ENCODE measurements at places on chromosomes 6 and 20.

GRCh38 chr6:159180001-159180400 is 10.8 kb downstream of the FNDC1 start:
- no peak for DNase-seq

GRCh38 chr6:39208223-39208739 is 21.0 kb downstream of the KCNK5 start:
- no peak for DNase-seq

DNA sequence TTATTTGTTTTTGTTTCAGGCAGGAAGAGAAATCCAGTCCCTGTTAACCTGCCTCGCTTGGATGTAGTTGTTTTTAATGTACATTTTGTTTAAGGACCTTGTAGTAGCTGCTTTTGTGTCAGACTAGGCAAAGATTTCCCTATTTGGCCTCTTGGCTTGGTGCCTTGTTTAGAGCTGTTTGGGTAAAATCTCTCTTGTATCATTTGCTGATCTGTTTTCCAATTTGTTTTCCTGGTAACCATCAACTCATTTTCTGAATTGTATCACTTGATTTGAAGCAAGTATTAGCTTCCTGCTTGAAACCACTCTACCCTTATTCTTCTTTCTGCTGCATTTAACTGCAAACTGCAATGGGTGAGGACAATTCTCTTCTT is 160.7 kb downstream of the ZFAND3 start:
- no peak for DNase-seq

GRCh38 chr6:160972111-160972510 is 19.5 kb upstream of the MAP3K4 start:
- DNase-seq: no peak

GRCh38 chr20:46275091-46275490 is 33.2 kb downstream of the CDH22 start:
- DNase-seq: no peak

DNA sequence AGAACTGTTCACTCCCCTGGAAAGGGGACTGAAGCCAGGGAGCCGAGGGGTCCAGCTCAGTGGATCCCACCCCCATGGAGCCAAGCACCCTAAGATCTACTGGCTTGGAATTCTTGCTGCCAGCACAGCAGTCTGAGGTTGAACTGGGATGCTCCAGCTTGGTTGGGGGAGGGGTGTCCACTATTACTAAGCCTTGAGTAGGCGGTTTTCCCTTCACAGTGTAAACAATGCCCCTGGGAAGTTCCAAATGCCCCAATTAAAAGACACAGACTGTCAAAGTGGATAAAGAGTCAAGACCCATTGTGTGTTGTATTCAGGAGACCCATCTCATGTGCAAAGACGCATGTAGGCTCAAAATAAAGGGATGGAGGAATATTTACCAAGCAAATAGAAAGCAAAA is 150.2 kb downstream of the LPA start:
- DNase-seq: no peak

GRCh38 chr20:20736303-20736702 is 23.9 kb upstream of the RALGAPA2 start:
- DNase-seq: no peak

GRCh38 chr6:53344969-53345368 is 3.8 kb downstream of the ELOVL5 start:
- DNase-seq: no peak

DNA sequence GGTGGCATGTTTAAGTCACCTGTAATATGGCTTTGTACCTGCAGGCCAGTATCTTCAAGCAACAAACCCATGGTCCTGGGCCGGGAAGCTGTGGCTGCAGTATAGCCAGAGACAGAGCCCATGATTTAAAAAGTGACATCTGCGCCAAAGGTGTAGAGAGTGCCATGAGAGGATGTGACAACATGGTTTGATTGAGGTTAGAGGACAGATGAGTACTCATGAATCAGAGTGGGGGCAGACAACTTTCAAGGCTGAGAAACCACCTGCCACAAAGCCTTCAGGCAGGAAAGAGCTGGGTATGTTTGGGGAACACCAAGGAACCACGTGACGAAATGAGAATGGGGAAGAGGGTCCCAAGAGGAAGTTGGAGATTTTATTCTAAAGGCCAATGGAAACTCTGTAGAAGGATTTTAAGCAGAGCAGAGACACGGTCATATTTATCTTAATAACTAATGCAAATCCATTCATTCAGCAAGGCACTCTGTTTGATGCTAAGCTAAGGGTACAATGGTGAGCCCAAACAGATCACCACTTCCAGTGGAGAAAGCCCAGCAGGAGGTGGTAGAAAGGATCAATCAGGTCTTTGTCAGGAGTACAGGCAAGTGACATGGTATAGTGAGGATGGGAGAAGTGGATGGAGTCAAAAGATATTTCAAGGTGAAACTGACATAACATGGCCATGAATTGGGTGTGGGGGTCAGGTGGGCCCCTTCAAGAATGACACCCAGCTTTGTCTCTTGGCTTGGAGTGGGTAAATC is 3.4 kb upstream of the MICAL1 start:
- no peak for DNase-seq

- no peak for DNase-seq
Observed at GRCh38 chr20:49915118-49915379, 280 bp downstream of the SPATA2 start.

GRCh38 chr20:9993137-9993536 is 41.6 kb upstream of the ANKEF1 start:
- no peak for DNase-seq

GRCh38 chr20:46583411-46584214 is 33.2 kb upstream of the OCSTAMP start:
- no peak for DNase-seq

GRCh38 chr6:85405175-85405852 is 44.6 kb upstream of the NT5E start:
- no peak for DNase-seq

DNA sequence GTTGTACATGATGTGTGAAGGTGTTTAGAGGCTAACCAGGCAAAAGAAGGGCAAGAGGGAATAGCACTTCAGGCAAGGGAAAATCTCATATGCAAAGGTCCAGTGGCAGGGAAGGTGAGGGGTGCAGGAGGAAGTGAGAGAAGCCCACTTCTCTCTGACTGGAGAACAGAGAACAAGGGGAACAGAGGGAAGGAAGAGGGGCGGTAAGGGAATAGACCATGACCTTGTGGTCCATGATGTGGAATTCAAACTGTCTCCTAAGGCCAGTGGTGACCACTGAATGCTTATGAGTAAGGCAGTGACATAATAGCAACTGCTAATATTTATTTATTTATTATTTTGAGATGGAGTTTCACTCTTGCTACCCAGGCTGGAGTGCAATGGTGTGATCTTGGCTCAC is 20.6 kb upstream of the SLC9A8 start:
- DNase-seq: no peak

DNA sequence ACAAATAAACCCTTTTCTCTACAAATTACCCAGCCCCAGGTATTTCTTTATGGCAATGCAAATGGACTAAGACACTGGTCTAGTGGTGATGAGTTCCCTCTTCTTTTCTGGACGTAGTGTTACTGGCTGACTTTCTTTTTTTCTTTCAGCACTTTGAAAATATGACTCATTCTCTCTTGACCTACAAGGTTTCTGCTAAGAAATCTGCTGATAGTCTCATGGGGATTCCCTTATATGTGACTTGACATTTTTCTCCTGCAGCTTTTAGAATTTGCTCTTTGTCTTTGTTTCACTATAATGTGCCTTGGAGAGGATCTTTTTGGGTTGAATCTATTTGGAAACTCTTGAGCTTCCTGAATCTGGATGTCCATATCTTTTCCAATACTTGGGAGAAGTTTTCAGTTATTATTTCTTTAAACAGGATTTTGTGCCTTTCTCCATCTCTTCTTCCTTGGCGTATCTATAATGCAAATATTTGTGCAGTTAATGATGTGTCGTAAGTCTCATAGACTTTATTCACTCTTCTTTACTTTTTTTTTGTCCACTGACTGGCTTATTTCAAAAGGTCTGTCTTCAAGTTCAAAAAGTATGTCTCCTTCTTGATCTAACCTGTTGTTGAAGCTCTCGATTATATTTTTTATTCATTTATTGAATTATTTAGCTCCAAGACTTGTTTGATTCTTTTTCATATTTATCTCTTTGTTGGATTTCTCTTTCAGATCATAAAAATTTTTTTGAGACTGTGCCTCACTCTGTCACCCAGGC is 42.2 kb upstream of the TPD52L1 start:
- no peak for DNase-seq

DNA sequence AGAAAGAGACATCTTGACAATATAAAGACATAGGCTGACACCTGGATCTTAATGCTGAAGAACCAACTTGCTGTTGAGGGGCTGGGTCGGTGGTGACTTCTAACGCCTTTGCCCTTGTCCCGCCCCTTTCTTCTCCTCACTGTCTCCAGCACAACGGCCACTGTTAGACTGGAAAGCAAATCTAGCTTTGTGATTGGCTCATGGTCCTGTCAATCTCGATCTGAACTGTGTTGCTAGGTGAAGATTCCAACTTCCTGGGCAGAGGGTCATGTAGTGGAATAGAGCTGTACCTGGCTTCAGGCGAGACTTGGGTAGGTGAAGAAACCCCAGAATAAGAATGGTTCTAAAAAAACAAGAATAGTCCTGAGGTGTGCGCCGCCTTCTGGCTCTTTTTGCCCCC is at the start of gene PGK2:
Gene PGK2 (minus strand): TSS at position 110 of the 400 bp plus-strand sequence. CDS start 98 bp downstream, at position 12.
- no peak for DNase-seq

GRCh38 chr6:43089467-43089866 is 13.4 kb downstream of the PTK7 start:
- no peak for DNase-seq

GRCh38 chr20:2005831-2006426 is 12.1 kb upstream of the PDYN start:
- DNase-seq: peak; percentile 59

- DNase-seq: no peak
Observed at GRCh38 chr6:10307028-10307427, 107.8 kb downstream of the TFAP2A start.

DNA sequence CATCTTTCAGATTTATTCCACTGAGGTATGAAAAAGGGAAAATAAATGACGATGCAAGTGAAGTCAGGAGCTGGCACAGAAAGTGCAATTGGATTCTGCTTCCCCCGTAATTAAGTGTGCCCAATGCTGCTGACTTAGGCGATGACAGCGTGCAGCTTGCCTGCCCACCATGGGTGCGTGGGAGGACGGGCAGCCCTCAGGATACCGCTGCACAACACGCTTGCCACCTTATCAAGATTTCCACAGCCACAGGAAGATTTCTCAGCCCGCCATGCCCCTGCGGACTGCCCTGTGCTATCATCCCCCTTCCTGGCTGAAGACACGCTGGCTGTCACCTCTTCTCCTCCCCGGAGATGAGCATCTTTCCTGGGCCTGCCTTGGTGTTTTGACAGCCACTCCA is 103.3 kb upstream of the BACH2 start:
- DNase-seq: no peak

DNA sequence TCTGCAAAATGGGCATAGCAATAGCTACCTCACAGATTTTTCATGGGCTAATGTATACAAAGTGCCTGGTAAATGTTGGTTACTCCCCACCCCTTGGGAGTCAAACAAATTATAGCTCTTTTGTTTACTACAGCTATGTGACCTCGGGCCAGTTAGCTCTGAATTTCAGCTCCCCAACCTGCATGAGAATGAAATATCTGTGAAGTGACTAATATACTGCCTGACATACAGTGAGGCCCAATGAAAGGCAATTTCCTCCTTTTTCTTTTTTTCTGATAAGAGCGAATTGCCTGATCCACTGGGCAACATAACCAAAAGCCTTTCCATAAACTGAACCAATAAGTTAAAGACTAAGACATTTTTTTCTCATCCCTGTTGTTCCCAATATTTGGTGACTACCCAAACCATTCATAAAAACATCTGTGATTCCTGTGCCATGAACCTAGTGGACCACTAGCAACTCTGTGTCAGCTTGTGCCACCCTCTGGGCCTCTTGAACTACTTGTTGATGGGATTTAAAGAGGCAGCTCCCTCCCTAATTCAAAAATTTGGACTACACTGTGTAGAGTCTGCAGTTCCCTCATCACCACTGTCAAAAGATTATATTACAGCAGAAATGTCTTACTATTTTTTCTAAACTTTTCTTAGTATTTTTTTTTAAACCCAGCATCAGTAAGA is 91.9 kb upstream of the TMEM30A start:
- DNase-seq: no peak

DNA sequence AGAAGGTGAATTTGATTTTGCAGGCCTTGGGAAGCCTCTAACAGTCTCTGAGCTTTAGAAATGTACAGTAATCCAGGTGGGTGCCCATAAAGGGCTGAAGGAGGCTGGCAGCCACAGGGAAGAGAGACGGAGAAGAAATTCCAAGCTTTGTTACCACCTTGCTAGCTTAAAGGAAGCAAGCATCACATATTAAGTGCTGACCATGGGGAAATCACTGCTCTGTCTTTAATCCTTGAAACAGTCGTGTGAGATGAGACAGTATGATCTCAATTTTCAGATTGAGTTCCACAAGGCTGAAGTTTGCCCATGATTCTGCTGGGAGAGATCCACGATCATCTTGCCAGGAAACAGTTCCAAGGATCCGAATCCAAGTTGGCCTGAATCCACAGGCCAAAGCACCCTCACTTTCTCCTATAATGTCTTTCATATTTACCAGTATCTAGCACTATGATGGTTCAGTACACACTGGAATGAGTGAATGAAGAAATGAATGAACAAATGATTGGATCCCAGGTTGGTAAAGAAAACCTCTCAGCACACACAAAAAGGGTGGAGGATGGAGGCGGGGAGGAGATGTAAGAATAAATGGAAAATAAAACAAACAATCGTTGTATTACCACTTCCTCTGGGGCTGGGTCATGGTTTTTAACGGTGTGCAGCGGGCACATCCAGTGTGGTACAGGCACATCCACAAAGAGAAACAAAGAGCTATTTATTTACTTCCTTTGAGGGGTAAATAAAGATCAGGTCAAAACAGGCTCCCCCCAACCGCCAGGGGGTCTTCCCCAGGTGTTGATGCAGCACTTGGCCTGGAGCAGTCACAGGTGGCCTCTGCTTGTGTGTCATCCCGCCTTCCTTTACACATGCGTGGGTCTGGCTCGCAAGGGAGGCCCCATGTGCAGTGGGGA is 28.2 kb upstream of the TAF8 start:
- peak; percentile 64 for DNase-seq

- no peak for DNase-seq
Observed at GRCh38 chr6:71181565-71181964, 107.0 kb upstream of the OGFRL1 start.

GRCh38 chr20:1330075-1330830 is 1.3 kb upstream of the SDCBP2 start:
- DNase-seq: peak; percentile 49

DNA sequence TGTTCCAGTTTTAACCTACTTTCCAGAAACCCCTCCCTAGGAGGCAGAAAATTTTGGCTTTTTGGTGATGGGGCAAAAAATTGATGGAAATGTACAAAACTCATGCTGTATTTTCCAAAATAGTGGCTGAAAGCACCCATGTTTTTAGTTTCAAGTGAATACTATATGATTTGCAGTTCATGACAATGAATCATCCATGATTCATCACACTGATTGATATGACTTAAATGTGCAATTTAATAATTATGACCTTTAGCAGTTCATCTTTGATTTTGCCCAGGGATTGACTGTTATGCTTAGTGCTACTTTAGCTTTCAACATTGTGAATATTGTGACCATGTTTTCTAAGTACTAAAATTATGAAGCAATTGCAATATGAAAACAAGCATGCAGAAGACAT is 478.7 kb downstream of the HTR1B start:
- DNase-seq: no peak
